ENCODE measurements at places on chromosomes 2 and 18. TPM values are rescaled to one million over a fixed set of nuclear protein-coding genes. Genes with fewer than 3 reads are reported as not detected.

GRCh38 chr2:70140791-70141211, 50.0 kb downstream of the C2orf42 start:
- no peak for DNase-seq

GRCh38 chr2:142591420-142591819, 286.0 kb upstream of the KYNU start:
- DNase-seq: no peak

- no peak for DNase-seq
Observed at GRCh38 chr2:99550368-99550767, 60.6 kb upstream of the REV1 start.

GRCh38 chr18:3623769-3624545, 174.0 kb downstream of the TGIF1 start:
- peak; percentile 50 for DNase-seq

DNA sequence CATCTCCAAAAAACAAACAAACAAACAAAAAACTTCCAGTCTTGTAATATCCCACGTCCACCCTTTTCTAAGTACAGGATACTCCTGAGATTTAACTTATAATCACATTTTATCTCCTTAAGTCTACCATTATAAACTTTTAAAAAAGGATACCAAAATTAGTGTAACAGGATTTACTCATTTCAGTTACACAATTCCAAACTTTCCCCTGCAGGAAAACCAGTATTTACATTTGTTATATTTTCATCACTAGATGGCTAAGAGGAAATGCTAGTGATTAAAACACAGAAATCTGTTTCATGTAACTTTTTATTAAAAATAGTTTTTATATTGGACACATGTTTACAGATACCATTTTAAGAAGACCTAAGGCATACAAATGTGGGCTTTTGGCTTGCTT, 27.5 kb downstream of the CFAP36 start:
- no peak for DNase-seq

DNA sequence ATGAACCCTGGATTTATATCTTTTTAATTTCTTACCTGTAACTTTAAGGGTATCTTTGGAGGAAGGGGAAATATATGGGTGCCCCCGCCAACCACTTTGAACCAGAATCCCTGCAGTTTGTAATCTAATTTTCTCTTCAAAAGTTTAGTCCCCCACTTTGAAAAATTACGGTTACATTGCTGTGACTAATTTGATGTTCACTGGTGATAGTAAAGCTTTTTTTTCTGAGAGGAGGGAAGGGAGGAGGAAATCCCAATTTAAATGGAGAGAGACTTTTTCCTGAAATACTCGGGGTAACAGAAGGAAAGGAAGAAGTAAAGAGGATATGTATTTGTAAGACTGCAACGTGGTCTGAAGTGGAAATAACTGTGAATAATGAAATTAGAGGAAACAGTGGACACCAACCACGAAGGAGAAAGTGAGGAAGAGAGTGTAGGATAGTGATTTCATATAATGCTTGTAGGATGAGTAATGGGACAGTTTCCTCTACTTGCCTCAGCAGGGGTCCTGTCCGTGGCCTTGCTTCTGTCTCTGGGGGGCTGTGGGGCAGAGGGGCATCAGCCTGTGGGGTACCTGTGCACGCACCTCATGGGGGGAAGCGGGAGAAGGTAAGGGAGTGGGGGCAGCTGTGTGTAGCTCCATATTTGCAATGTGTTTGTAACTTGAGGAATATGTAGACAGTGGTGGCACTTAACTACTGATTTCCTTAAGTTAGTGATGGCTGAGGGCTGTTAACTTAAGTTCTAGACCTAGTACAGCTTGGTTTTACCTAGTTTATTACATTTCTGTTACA, 161.1 kb downstream of the LTBP1 start:
- no peak for DNase-seq

DNA sequence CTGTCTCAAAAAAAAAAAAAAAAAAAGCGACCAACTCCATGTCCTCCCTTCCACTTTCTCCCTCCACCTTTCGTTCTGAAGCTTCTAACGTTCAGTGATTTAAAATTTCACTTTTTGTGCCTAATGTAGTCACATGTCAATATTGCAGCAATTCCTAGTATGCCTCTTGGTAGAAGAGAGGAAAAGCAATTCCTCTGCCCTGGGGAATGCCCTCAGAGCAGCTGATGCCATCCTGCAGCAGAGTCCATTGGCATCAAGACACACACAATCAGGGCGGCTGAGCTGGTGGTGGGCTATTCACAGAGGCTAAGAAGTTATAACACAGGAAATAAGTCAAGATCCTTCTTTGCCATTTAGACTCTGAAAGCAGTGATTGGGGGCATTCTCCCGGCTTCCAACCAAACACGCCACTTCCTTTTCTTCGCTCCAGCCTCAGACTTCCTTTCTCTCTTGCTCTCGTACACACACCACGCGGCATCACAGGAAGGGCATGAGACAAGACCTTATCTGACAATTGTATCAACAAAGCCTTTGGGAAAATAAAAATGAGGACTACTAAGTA, 71.9 kb downstream of the MOGAT1 start:
- DNase-seq: peak; percentile 40

- DNase-seq: no peak
Observed at GRCh38 chr2:216637472-216637871, 4.3 kb downstream of the IGFBP2 start.

DNA sequence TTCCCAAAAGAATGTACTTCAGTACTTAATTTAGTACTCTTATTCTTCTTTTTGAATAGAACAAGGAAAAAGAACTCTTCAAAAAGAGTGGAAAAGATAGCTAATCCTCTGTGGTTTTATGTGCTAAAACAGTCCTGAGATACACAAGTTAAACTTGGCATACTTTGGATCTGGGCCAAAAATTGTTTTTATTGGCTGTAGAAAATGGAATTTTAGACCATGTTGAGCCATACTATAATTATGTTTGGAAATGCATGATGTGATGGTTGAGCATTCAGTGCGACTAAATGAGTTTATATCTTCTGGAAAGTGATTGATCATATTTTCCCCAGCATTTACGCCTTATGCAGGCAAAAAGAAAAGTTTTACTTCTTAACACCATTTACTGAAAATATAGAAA, 18.0 kb upstream of the PDE1A start:
- DNase-seq: no peak

DNA sequence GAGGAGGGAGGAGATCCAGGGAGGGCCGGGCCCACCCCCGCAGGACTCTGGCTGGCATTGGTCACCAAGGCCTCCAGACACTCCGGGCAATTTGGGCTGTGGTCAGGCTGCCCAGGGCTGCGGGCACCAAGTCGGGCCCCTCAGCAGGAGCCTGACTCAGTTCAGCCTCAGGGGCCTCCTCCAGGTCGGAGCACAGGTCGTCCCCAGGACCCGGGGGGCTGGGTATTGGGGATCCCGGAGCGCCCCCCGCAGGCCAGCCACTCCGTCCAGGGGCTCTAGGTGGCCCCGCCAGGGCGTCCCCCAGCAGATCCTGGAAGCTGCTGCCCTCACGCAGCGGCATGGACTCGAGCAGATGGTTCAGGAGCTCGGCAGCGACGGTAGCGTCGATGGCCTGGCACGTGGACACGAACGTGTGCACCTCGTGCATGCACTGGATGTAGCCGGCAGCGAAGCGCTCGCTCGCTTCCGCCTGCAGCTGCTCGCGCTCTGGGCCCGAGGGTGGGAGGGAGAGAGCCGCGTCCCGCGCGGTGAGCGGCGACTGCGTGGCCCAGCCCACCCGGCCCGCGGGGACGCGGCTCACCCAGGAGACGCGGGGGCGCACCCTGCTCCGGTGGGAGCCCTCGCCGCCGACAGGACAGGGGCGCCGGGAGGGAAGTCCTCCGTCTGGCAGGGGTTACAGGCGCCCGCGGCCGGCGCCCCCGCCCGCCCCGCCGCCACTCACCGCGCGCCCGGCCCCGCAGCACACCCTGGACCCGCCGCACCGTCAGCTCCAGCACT, 884 bp downstream of the HES6 start:
- no peak for DNase-seq

KCNG2 gene
- total RNA-seq: 0.78 TPM

SMAD2 gene
- 42.2 TPM for total RNA-seq

ZSWIM2 gene
- not detected for total RNA-seq

DAPL1 gene
- not detected for total RNA-seq

FSHR gene
- not detected for total RNA-seq

STAT4 gene
- total RNA-seq: 2.3 TPM

Data from tibial nerve (tissue), 4 donors.